Ovary (tissue), 10 donors: ENCODE measurements at places on chromosomes 7 and 10. TPM values are rescaled to one million over a fixed set of nuclear protein-coding genes. Genes with fewer than 3 reads are reported as not detected.

GRCh38 chr7:72258074-72258473, 154.1 kb downstream of the CALN1 start:
- DNase-seq: no peak

DNA sequence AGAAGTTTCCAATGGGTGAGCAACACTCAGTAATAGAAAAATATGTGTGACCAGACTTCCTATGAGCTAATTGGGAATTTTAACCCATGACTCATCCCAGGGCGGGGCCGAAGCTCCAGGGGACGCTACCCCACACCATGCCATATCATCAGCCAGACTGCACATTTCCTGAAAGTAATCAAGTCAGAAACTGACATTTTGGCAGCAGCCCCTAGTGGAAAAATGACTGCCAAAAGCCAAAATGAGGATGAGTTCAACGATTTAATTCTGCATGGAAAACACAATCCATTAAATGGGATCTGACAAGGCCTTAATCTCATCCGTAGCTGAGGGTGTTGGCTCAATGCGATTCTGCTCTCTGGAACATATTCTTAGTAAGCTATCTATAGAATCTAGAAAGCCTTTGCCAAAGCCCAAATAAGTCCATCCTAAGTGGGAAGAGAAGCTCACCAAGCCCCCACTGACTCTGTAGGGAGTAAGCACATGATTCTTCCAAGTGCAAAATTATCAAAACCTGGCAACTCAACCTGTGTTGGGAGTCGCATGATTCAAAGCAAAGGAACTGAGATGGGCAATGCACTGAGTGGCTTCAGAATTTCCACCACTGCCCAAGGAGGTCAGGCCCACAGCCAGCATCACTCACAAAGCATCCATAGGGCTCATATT, 93.1 kb upstream of the PDE1C start:
- DNase-seq: peak; percentile 39

DNA sequence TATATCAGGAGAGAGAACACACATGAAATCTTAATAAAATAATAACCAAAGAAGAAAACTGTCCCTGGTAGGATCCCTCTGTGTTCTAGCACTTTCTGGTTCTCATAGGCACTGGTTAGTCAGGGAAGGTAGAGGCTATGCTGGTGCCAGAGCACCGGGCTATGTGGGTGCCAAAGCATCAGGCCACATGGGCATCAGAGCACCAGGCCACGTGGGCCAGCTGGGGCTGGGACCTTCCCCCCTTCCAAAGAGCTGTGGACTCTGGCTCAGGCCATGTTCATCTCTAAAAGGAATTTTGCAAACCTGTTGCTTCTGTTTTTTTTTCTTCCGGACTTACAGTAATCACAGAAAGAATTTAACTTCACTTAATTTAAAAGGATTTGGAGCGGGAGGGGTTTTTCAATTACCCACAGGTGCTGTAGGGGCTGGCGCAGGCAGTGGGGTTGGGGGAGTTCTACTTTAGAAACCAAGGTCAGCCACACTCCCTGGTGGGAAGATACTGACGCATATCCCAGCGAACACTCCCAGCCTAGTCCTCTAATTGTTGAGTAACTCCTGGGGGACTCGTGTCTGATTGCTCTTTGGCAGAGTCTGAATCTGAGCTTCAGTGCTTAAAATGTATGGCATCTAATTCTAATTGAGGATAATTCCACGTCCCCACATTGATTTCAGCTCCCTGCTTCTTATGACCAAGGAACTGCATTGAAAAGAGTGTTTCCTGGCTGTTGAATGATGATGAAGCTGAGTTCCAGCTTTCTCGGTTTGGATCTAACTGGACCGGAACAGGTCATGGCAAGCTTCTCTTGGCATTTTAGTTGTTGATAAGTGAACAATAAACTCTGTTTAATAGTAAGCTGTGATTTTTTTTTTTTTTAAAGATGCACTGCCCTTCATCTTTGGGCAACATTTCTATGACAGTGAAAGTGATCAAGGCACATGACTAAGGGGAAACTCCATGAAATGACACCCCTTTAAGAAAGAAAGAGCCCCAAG, 110.7 kb upstream of the FZD8 start:
- no peak for DNase-seq

- DNase-seq: no peak
These were observed 54.9 kb upstream of the GPR26 start for GRCh38 chr10:123611243-123611642.

DNA sequence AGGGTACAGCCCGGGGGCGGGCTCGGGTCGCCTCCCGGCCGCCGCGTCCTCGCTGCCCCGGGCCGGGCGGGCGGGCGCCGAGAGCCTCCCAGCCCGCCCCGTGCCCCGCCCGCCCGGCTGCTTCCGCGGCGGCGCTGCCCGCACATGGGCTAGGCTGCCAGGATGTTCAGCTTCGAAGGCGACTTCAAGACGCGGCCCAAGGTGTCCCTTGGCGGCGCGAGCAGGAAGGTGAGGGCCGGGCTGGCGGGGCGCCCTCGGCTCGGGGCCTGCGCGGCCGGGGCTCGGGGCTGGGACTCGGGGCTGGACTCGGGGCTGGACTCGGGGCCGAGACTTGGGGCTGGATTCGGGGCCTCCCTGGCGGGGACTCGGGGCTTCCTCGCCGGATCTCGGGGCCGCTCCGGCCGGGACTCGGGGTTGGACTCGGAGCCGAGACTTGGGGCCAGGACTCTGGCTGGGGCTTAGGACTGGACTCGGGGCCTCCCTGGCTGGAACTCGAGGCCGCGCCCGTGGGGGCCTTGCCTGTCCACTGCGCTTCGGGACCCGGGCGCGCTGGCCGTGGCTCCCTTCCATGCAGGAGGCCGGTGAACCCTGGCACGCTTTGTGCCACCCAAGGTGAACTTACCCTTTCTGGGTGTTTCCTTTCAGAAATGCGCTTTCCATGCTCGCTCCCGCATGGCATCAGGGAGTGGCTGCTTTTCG, 534 bp downstream of the UBE3C start:
- DNase-seq: peak; percentile 68

- peak; percentile 31 for DNase-seq
These were observed at the start of gene ALOX5 for GRCh38 chr10:45373576-45374349. TSS of gene ALOX5 (plus strand) at chr10:45374216. CDS start at chr10:45374280, 64 bp downstream.

DNA sequence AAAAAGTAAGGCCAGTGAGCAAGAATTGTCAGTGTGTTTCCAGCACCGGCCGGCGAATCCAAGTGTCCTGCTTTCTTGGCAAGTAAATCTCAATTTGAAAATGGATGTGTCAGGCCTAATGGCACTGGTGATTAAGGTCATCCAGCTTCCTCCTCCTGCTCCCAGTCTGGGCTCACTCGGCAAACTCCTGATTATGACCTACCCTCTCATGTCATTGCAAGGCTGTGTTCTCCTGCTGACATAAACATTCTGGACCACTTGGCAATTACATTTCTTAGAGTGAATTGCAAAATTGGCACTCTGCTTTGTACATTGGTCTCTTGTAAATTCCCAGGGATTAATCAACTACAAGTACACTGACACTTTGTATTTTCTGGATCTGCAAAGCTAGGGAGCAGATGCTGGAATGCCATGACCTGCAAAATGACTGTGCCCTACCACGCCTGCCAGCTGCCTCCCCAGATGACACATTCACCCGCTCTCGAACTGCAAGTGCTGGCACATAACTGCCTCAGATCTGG, 473.8 kb downstream of the KIF20B start:
- no peak for DNase-seq

- no peak for DNase-seq
These were observed 211.3 kb upstream of the PPP2R2D start for GRCh38 chr10:131689486-131689885.

GRCh38 chr7:104981672-104982037, 32.4 kb upstream of the KMT2E start:
- DNase-seq: no peak

DNA sequence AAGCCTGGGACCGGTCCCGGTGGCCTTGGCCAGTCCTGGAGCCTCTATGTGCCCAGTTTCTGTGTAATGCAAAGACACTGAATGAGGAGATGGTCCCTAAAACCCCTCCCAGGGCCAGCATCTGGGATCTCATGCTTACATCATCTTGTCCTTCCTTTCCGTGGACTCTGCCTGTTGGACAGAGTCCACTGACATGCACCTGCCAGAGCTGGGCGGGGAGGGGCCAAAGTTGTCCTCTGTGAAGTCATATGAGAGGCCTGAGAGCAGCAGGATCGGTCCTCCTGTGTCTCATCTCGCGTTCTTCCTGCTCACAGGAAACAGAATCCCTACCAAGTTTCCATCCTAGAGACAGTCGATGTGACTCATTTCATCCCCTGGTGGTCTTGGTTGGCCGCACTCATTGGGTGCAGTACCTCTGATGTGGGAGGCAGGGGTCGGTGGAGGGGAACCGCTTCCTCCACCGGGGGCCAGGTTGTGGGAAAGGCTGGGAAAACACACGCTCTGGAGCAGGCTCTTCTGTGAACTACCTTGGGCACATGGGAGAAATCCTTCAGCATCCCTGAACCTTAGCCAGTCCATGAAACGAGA, 389.6 kb upstream of the PODXL start:
- no peak for DNase-seq

GRCh38 chr10:60466267-60467201, 76.9 kb upstream of the ANK3 start:
- DNase-seq: no peak

DNA sequence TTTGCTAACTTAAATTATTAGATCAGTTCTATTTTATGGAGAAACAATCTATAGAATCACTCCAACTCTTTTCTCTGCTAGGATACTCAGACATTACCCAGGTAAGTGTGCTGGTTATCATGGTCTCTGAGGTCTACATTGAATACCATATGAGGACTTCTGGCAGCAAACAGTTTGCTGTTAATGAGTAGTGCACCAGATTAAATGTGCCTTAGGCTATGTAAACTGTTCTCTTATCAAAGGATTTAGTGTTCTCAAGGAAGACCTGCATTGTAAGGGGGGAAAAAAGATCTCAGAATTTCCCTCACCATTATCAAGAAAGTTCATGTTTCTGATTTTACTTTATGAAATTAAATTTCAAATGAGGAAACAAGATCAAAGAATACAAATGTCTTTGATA, 107.5 kb downstream of the ITGB8 start:
- DNase-seq: no peak

DNA sequence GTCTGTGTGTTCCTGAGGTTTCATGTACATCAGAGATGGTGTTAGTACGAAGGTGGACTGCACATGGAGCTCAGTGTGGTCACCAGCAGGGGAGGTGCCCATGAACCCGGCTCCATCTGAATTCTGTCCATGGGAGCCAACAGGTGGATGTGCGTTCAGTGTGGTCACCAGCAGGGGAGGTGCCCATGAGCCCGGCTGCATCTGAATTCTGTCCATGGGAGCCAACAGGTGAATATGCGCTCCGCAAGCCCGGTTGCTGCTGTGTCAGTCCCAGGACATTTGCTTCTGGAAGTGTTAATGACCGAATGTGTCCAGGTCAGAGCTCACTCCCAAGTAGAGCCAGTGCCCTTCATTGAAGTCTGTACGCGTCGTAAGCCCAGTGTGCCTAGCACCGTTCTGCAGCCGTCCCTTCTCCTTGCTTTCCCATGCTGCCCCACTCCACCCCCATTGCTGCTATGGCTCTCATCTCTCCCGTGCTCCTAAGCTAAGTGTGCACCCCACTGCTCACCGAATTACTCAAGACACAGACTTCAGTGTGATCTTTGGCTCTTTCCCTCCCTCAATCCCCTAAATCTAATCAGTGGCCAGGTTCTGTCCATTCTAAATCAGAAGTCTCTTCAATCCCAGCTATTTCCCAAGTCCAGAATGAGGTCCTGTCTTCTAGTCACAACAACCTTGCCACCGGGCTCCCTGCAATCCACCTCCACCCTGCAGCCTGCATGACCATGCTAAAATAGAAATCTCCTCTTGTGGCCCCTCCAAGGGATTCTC, 352.4 kb downstream of the TCERG1L start:
- DNase-seq: no peak

- no peak for DNase-seq
These were observed 57.3 kb downstream of the HELLS start for GRCh38 chr10:94602729-94603515.

DNA sequence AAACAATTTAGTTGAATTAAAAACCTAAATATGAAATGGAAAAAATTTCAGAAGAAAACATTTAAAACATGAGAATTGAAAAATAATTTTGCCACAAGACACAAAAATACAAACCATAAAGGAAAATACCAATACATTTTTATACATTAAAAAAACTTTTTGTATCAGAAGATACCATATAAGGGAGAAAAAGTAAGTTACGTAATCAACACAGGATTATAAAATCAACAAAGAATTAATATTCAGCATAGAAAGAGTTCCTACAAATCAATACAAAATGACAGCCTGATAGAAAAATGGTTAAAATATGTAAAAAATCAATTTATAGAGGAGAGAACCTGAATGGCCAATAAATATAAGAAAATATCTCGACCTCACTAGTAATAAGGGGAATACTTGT, 16.6 kb upstream of the SAMD9L start:
- DNase-seq: no peak

DNA sequence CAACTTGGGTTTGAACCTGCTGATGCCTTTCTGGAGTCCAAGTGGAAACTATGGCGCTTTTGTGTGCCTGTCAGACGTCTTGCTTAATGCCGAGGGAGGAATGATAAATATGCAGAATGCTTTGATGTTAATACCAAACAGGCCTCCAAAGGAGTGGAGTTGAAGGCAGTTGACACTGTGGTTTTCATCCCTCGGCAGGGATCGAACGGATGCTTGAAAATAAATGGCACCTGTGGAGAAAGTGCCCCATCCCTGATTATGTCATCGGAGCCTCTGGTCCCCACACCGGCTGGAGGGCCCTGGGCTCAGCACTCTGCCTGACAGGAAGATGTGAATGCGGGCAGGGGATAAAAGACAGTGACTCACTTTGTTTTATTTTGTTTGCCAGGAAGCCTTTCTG, 148.7 kb upstream of the GPR26 start:
- DNase-seq: no peak

- DNase-seq: no peak
These were observed 78.0 kb upstream of the DYNC1I1 start for GRCh38 chr7:95694334-95694733.

GRCh38 chr7:6398943-6399342, 48.8 kb downstream of the DAGLB start:
- no peak for DNase-seq

- DNase-seq: no peak
These were observed 51.6 kb upstream of the CREB5 start for GRCh38 chr7:28360739-28361138.

GRCh38 chr10:73494213-73494612, 1.6 kb downstream of the PPP3CB start:
- DNase-seq: no peak

GRCh38 chr10:988667-989545, 672 bp downstream of the GTPBP4 start:
- DNase-seq: peak; percentile 24

Gene SEC31B
- total RNA-seq: 6.9 TPM

Gene RBAK
- 9.5 TPM for total RNA-seq

Gene CDC14C
- not detected for total RNA-seq

Gene KIAA1549
- total RNA-seq: 4.1 TPM

Gene LBX1
- total RNA-seq: not detected

Gene CLDN12
- total RNA-seq: 32.2 TPM

Gene RASA4
- 86.4 TPM for total RNA-seq

Gene PDE6C
- total RNA-seq: not detected

Gene CAV1
- 74.2 TPM for total RNA-seq

Gene UCMA
- 0.48 TPM for total RNA-seq
